Activated T-helper 1 cell treated with Interleukin-2 at 50 U/mL for 16 hours (primary cell): ENCODE measurements at places on chromosomes 16 and 17.

- DNase-seq, result peak; percentile 48
Measured at GRCh38 chr17:35433075-35433894, 985 bp upstream of the SLFN12 start.

GRCh38 chr17:4487820-4488716 is 10.6 kb upstream of the SPNS2 start:
- no peak for DNase-seq

- DNase-seq, result no peak
Measured at GRCh38 chr16:15594711-15595320, 48.1 kb downstream of the MARF1 start.

DNA sequence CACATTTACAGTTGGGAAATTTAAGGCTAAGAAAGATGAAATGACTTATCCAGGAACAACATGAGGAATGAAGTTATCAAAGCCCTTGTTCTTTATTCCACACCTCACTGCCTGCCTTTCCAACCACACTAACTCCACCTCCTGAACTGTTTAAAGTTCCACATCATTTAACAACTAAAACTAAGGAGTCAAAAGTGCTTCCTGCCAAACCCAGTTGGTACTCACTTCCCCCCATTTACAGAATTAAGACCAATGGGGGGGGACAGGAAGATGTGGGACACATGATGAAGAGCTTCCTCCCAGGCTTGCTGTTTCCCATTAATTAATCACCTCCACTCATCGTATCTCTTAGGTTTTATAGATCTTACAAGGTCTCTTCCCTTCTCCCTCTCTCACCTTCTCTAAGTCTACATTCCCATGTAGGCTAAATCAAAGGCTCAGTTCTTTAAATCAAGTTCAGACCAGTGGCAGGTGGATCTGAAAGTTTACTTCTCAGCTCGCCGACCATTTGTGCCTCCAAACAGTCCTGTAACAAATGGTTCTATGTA is 19.2 kb upstream of the TMEM101 start:
- DNase-seq, result no peak

- no peak for DNase-seq
Measured at GRCh38 chr17:74623693-74624093, at the start of gene CD300E. CD300E (minus strand) TSS chr17:74623738; CDS start chr17:74623621, 117 bp downstream.

DNA sequence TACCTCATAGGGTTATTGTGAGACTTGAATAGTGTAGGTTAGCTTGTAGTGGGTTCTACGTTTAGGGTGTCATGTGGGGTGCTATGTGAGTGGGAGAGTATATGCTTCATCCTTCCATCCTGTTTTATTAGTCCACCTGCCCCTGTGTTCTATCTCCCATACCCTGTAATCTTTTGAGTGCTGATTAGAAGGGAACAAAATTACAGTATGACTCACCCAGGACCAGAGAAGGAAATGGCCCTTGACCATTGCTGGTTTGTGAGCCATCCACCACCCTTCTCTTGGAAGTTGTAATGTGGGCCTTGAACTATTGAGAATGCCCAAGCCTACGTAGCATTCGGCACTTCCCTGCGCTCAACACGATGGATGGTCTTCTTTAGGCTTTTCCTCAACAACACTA is 17.1 kb downstream of the SAP30BP start:
- no peak for DNase-seq

- DNase-seq, result no peak
Measured at GRCh38 chr16:4283939-4284338, 11.1 kb upstream of the TFAP4 start.

- no peak for DNase-seq
Measured at GRCh38 chr17:16442594-16443510, 27.5 kb downstream of the TRPV2 start.

GRCh38 chr16:70578035-70578434 is 54.4 kb downstream of the SF3B3 start:
- DNase-seq, result no peak

DNA sequence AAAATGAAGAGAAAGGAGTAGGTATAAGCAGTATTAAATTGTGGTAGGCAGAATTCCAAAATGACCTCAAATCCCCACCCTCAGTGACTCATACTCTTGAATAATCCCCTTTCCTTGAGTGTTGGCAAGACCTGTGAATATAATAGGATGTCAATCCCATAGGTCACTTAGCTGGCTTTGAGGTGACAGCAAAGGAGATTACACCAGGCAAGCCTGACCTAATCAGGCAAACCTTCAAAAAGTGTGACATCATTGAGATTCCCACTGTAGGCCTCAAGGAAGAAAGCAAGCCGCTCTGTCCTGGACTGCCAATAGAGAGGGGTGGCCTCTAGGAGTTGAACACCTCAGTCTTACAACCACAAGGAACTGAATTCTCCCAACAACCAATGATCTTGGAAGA is 535.2 kb downstream of the RBFOX1 start:
- no peak for DNase-seq

GRCh38 chr17:39555368-39555767 is 52.4 kb downstream of the NEUROD2 start:
- no peak for DNase-seq

- DNase-seq, result no peak
Measured at GRCh38 chr16:78549366-78549765, 449.9 kb downstream of the WWOX start.

- no peak for DNase-seq
Measured at GRCh38 chr17:19398301-19399181, 11.6 kb upstream of the MFAP4 start.

GRCh38 chr17:40547079-40547784 is 18.0 kb downstream of the CCR7 start:
- DNase-seq, result peak; percentile 59

DNA sequence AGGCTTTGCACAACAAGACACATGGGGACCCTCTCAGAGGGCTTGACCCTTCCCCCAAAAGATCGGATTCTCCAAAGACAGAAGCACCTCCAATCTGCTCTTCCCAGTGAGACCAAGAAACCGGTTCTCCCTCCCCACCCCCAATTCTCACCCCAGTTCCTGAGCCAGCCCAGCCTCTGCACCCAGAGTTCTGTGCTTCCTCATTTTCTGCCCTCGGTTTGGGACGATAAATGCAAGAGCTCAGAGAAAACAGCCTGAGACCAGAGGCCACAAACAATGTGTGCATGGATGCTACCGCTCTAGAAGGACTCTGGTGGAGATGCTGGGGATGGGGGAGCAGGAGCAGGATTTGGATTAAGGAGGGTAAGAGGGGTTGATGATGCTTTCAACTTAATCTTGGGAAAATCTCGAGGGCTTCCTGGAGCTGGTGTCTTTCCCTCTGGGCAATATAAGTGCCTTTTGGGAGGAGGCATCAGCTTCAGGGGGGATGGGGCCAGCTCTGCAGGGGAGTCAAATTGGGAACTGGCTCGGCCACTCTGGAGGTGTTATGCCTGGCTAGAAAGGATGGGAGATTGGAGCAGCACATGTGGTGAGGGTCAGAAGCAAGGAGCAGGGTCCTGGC is 6.0 kb downstream of the KRT15 start:
- DNase-seq, result no peak

- peak; percentile 7 for DNase-seq
Measured at GRCh38 chr17:59353106-59353854, 21.8 kb downstream of the YPEL2 start.

DNA sequence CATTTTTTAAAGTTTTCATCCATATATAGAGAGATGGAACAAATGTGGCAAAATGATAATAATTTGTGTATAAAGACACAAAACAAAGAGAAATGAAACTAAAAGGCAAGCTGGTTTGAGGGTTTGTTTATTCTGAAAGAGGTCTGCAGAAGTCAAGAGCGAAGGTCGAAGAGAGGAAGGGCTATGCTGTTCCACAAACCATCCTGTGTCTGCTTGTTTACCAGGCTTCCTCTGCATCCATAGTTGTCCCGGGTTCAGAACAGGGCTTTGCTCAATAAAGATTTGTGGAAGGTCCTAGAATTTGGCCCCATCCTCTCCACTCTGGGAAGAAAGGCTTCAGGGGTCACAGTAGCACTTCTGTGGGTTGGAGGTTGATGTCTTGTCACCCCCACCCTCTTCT is 2.4 kb upstream of the MARVELD3 start:
- DNase-seq, result no peak

GRCh38 chr16:22007159-22007508 is 777 bp upstream of the MOSMO start:
- DNase-seq, result no peak

DNA sequence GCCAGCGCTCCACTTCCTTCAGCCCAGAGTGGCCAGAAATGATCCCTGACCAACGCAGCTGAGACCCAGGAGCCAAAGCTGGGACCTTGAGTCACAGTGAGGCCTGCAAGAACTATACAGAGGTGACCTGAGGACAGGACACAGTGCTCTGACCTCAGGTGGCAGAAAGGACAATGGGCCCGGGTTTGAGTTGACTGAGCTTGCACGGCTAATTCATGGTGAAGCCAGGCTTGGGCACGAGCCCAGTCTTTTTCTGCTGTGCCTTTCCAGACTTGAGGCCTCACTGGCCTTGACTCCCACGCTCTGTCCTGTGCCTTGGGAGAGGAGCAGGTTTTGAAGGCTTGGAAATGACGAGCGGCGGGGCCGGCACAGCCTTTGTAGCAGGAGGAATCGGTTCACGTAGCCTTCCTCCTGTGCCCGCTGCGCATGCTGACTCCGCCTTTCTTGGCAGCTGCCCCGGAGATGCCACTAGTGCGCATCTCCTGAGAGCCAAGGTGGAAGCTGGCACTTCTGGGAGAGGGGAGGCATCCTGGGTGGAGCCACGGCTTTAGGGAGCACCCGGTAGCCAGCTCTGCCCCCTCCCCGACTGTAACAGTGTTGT is 34.9 kb downstream of the NDEL1 start:
- no peak for DNase-seq

DNA sequence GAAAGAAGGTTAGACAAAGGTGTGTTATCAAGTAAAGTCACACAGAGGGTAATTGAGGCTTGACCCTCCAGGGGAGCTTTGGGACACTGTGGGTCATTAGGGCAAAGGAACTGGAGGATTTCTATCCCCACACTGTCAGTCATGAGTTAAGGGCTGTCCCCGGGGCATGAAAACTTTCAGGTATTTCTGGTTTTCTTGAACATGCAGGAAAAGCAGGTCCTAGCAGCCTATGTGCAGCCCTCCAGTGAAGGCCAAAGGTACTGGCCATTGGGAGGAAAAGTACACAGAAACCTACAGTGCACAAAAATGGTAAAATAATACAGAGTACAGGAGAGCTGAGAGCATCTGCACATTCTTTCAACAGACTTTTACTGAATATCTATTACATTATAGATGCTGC is 44.4 kb upstream of the SCNN1B start:
- no peak for DNase-seq

DNA sequence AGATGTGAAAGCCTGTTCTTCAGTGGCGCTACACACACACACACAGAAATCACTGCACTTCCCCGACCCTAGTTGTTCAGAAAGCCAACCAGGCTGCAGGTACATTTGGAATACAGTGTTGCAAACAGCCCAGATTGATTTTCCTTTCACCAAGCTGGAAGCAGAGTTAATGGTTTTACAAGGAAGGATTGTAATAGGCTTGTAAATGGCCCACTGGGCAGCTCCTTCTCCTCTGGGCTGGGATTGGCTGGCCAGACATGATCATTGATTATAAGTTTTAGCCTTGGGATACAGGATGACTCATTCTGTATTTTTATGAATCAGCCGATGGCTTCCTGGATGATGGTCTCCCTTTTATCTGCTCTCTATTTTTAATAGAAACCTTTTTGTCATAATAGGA is 2.5 kb downstream of the VAT1L start:
- no peak for DNase-seq

GRCh38 chr17:7465597-7466275 is 13.7 kb downstream of the ZBTB4 start:
- DNase-seq, result no peak

GRCh38 chr16:74199066-74199841 is 97.4 kb upstream of the PSMD7 start:
- no peak for DNase-seq

DNA sequence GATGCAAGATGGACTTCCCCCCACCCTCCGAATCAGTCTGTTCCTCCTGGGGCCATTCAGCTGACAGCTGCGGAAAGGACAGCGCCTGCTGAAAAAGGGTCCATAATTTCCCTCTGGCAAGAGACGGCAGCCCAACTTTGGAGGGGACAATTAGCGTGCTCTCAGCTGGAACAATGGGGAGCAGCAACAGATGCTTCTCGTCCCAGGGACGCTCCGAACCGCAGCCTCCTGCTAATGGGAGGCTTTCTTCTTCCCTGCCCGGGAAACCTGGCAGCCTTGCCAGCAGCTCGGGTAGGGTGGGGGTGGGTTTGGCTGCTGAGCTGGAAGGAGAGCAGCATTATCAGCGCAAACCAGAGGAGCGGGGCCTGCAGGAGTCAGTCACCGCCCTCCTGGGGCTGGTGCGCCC is 500.0 kb upstream of the SALL1 start:
- no peak for DNase-seq

- DNase-seq, result no peak
Measured at GRCh38 chr17:31327534-31328159, 6.2 kb upstream of the EVI2A start.

- no peak for DNase-seq
Measured at GRCh38 chr17:29828676-29829284, 101.2 kb downstream of the SSH2 start.

DNA sequence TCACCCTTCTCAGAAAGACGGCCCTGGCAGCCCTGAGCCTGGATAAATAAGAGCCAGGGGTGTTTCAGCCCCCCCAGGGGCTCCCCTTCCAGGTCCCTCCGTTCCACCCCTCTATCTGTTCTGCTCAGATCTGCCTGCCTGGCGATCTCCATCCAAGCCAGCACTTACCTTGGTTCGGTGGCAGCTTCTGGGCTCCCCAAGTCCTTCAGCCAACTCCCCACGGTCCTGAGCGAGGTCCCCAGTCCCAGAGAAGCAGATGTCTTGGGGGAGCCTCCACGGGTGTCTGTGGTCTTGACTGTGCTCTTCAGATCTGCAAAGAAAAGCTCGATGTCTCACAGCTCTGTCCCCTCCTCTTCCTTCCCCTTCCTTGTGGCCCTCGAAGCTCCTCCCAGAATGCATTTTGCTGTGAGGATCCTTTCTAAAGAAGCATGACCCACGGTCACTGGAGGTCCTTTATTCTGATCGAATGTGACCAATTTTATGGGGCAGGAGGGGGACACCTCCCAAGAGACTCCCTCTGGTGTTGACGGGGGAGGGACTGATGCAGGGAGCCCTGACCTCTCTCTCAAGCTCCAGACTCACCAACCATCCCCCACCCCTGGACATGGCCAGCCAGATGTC is at the start of gene PIK3R6:
Gene PIK3R6, minus strand, starts transcription at position 314 of the 621 bp plus-strand sequence. CDS start 17,880 bp downstream, outside the sequence.
- DNase-seq, result no peak

DNA sequence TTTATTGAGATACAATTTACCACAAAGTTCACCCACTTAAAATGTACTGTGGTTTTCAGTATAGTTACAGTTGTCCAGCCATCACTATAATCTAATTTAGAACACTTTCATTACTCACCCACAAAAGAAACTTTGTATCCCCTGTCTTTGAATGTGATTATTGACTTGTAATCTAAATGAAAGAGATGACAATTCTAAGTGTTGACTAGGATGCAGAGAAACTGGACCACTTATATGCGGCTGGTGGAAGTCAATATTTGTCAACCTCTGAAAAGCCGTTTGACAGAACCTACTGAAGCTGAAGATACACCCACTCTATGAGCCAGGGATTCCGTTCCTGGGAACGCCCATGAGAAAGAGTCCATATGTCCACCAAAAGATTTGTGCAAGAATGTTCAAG is 36.8 kb downstream of the TEKT5 start:
- DNase-seq, result no peak

GRCh38 chr16:20976576-20976975 is 76.0 kb downstream of the LYRM1 start:
- DNase-seq, result no peak

GRCh38 chr16:1141191-1141590 is 11.7 kb upstream of the CACNA1H start:
- DNase-seq, result no peak

GRCh38 chr17:38994026-38994425 is 26.8 kb upstream of the FBXO47 start:
- DNase-seq, result no peak

GRCh38 chr17:78821961-78822360 is 18.7 kb downstream of the USP36 start:
- DNase-seq, result no peak
